ENCODE measurements at places on chromosomes 3 and 15.

GRCh38 chr15:52746162-52746757 lies 43.9 kb downstream of the ONECUT1 start:
- DNase-seq = no peak

- no peak for DNase-seq
Observed at GRCh38 chr3:170360916-170361315, 3.4 kb downstream of the SKIL start.

- DNase-seq = no peak
Observed at GRCh38 chr15:25504307-25504706, 65.5 kb upstream of the UBE3A start.

DNA sequence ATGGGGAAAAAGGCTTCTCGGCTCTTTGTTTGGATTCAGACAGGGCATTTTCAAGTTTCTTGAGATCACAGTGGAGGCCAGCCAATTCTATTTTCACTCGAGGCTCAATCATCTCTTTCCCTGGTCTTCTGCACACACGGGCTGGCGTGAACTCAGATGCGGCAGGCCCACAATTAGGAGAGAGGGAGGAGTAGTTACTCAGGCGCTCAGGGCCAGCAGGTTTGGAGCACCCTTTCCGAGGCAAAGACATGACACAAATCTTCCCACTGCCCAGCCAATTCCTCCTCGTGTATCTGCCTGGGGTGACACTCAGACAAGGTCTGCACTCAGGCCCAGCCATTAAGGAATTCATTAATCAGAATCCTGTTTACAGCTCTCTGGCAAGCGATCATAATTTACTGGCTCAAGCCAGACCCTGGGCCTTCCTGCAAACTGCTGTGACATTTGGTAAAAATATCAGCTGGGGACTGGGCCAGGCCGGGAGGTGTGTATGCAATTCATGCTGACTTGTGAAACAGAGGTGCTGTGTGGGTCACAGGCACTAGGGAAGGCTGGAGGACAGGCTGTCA lies 68.1 kb upstream of the TLE3 start:
- DNase-seq = no peak

DNA sequence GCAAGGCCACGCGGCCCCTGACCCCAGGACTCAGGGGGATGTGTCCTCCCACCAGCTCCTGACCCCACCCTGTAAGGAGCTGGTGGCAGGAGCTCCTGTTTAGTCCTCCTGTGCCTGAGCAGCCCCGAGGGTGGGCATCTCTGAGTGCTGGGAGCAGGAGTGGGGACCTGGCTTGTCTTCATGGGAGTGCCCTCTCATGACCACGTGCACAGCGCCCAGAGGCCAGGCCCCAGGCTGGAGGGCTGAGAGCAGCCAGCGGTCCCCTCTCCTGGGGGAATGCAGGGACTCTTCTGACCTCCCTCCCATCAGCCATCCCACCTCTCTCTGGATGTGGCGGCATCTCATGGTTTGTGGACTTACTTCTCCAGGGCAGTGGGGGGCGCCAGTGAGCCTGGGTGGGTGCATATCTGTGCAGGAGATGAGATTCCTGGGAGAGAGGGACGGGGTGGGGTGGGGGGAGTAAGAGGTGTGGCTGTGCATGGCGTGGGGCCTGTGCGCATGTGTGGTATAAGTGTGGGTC lies 205.6 kb downstream of the TBC1D2B start:
- DNase-seq = no peak

DNA sequence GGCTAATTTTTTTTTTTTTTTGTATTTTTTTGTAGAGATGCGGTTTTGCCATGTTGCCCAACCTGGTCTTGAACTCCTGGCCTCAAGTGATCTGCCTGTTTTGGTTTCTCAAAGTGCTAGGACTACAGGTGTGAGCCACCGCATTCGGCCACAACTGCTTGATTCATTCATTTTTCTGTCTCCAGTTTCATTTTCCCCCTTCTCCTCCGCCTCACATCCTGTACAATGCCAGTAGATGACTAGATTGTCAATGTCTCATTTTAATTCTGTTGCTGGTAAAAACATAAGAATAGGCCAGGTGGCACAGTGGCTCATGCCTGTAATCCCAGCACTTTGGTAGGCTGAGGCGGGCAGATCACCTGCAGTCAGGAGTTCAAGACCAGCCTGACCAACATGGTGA lies 12.0 kb upstream of the ZNF592 start:
- peak; percentile 59 for DNase-seq
